ENCODE measurements at places on chromosomes 6 and 20.
A peak's percentile ranks its signal among the peaks of the same experiment; 100 is the strongest.

- H3K36me3 ChIP-seq = peaks cover 30% of the 10 kb centered on the region
- no peaks in the 10 kb centered on the region for H3K27me3 ChIP-seq
- DNase-seq = no peak
- H3K4me3 ChIP-seq = no peak overlapping the region
- H3K4me1 ChIP-seq = peaks cover 27% of the 10 kb centered on the region
Measured at GRCh38 chr6:113997116-113997515, 26.2 kb upstream of the HDAC2 start.

GRCh38 chr6:170344631-170345576, 38.3 kb downstream of the FAM120B start:
- peaks cover 43% of the 10 kb centered on the region for H3K36me3 ChIP-seq
- peaks cover 11% of the 10 kb centered on the region for H3K4me1 ChIP-seq
- no peak for DNase-seq
- H3K27ac ChIP-seq = no peak overlapping the region

- no peaks in the 10 kb centered on the region for H3K36me3 ChIP-seq
- H3K27me3 ChIP-seq = no peaks in the 10 kb centered on the region
- H3K4me1 ChIP-seq = peaks cover 31% of the 10 kb centered on the region
- H3K4me3 ChIP-seq = no peak overlapping the region
Measured at GRCh38 chr20:50427719-50428083, 82.5 kb upstream of the PTPN1 start.

DNA sequence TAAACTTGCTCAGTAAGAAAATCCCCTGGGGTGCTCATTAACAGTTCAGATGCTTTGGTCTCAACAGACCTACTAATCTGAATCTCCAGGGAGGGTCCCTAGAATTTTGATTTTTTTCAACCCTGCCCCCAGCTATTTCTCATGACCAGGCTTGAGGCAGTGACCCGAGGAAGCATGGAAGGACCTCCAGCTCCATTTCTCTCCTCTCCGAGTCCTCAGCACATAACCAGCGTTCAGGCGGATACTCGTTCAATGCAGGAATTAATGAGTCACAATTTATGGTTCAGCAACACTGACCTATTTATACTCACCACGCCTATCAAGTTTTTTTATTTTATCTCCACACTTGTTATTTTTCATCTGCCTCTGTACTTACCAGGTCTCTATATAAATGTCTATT, 369.2 kb upstream of the CDH4 start:
- no peak overlapping the region for H3K4me3 ChIP-seq
- no peak overlapping the region for H3K27ac ChIP-seq
- no peaks in the 10 kb centered on the region for H3K36me3 ChIP-seq
- H3K4me1 ChIP-seq = no peaks in the 10 kb centered on the region
- DNase-seq = no peak
- H3K27me3 ChIP-seq = peaks cover 9% of the 10 kb centered on the region

GRCh38 chr6:44590471-44590870, 203.0 kb downstream of the CDC5L start:
- H3K36me3 ChIP-seq = peaks cover 3% of the 10 kb centered on the region
- H3K4me1 ChIP-seq = peaks cover 4% of the 10 kb centered on the region
- H3K27ac ChIP-seq = no peak overlapping the region
- no peak for DNase-seq

DNA sequence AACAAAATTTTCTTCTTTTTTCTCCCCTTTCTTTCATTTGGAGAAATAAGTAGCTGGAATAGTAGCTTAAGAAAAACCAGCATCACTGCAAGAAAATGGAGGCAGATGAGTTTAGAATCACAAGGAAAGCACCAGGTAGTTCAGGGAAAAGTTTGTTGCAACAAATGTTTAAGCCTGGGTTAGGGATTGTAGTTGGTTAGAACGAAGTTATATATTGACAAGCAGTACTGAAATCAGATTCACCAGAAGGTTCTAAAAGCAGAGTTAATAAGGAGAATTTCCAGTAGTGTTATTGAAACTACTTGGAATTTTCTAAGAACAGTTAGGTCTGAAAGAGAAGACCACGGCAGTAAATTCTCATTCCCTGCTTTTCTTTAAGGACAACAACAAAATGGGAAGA, 70.2 kb downstream of the BMP2 start:
- no peak overlapping the region for H3K27ac ChIP-seq
- no peak overlapping the region for H3K4me3 ChIP-seq
- H3K4me1 ChIP-seq = no peaks in the 10 kb centered on the region

DNA sequence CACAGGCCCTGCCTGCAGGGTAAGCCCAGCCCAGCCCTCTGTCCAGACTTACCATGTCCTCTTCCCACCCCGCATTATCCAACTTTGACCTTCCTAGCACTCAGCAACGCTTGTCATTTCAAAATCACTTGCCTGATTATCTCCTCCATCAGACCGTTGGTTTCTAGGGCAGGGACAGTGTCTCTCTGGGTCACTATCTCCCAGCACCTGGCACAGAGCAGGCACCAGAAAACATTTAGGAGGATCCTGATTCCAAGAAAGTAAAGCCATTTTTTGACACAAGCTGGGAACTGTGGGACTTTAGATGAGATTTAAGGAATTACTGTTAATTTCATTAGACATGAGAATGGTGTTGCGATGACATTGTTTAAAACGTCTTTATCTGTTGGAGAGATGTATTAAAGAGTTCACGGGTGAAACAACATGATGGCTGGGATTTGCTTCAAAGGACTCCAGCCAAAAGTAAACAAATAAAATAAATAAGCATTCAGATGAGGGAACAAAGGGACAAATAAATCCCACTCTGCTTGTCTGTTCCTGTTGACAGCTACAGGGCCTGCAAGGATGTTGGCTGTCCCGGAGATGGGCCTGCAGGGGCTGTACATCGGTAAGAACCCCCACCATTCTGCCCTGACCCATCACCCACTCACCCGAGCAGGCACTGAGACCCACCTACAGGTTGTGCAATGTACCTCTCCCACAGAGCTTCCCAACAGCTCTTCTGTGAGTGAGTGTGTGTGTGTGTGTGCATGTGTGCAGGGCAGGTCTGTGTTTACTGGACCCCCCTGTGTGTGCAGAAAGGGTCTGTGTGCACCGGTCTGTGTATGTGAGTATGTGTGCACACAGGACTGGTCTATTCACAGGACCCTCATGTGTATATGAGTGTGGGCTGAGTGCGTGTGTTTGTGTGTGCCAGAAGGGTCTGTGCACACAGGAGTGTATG, 5.9 kb downstream of the HSPA12B start:
- H3K36me3 ChIP-seq = peaks cover under 1% of the 10 kb centered on the region
- H3K27ac ChIP-seq = no peak overlapping the region
- no peak for DNase-seq
- peaks cover 4% of the 10 kb centered on the region for H3K27me3 ChIP-seq
- H3K4me3 ChIP-seq = no peak overlapping the region
- H3K4me1 ChIP-seq = peaks cover 16% of the 10 kb centered on the region

- no peaks in the 10 kb centered on the region for H3K36me3 ChIP-seq
- no peak overlapping the region for H3K27ac ChIP-seq
- peaks cover 6% of the 10 kb centered on the region for H3K4me1 ChIP-seq
- peak overlapping the region; percentile 77 for H3K4me3 ChIP-seq
Measured at GRCh38 chr6:132279592-132280139, 121.6 kb downstream of the MOXD1 start.

GRCh38 chr6:4929097-4929718, 74.6 kb downstream of the RPP40 start:
- peak overlapping the region; percentile 37 for H3K27ac ChIP-seq
- H3K36me3 ChIP-seq = peaks cover 3% of the 10 kb centered on the region
- DNase-seq = no peak
- no peaks in the 10 kb centered on the region for H3K27me3 ChIP-seq

- no peak for DNase-seq
- no peaks in the 10 kb centered on the region for H3K27me3 ChIP-seq
- no peak overlapping the region for H3K27ac ChIP-seq
- H3K36me3 ChIP-seq = peaks cover 1% of the 10 kb centered on the region
Measured at GRCh38 chr20:14892782-14893181, 555.4 kb upstream of the FLRT3 start.

GRCh38 chr6:166253281-166253681, 54.9 kb downstream of the PRR18 start:
- no peak for DNase-seq
- peaks cover 71% of the 10 kb centered on the region for H3K27me3 ChIP-seq
- H3K4me1 ChIP-seq = peaks cover 1% of the 10 kb centered on the region
- H3K27ac ChIP-seq = no peak overlapping the region
- peak overlapping the region; percentile 59 for H3K4me3 ChIP-seq

- H3K36me3 ChIP-seq = no peaks in the 10 kb centered on the region
- peak; percentile 89 for DNase-seq
- peaks cover 7% of the 10 kb centered on the region for H3K4me1 ChIP-seq
- H3K27ac ChIP-seq = no peak overlapping the region
Measured at GRCh38 chr20:58236612-58237317, 8.3 kb upstream of the ANKRD60 start.

GRCh38 chr6:104473021-104473429, 386.7 kb downstream of the HACE1 start:
- no peaks in the 10 kb centered on the region for H3K36me3 ChIP-seq
- H3K4me3 ChIP-seq = no peak overlapping the region
- no peak for DNase-seq
- H3K4me1 ChIP-seq = peaks cover 3% of the 10 kb centered on the region

GRCh38 chr6:152184573-152184916, 377.1 kb downstream of the ESR1 start:
- H3K27me3 ChIP-seq = no peaks in the 10 kb centered on the region
- peaks cover 16% of the 10 kb centered on the region for H3K36me3 ChIP-seq
- no peak overlapping the region for H3K4me3 ChIP-seq
- DNase-seq = no peak

- no peak for DNase-seq
- H3K4me3 ChIP-seq = no peak overlapping the region
- H3K36me3 ChIP-seq = no peaks in the 10 kb centered on the region
- H3K4me1 ChIP-seq = peaks cover 2% of the 10 kb centered on the region
Measured at GRCh38 chr20:61117725-61118124, 134.3 kb upstream of the CDH4 start.
